Fibroblast of skin of left biceps (primary cell): ENCODE measurements at places on chromosomes 1 and 21.

GRCh38 chr1:150365941-150366340 lies 2.0 kb downstream of the RPRD2 start:
- no peak for DNase-seq

- DNase-seq = no peak
Measured at GRCh38 chr1:215005078-215005477, 77.5 kb upstream of the KCNK2 start.

DNA sequence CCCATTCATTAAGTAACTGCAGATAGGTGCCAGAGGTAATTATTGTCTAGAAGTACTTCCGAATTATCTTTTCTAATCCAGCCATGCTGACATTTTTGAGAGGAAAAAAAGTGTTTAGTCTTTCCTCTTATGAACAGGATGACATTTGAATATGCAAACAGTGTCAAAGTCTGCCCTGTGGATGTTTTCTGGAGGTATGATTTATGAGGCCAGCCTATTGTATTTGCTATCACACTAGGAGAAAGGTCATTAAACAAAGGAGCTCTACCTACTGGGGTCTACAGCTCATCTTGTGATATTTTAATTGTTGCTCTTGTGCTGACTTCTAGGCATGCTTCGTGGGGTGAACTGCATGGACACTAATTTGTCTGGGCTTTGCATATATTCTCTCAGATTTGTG lies 559.7 kb upstream of the CAMK1G start:
- DNase-seq = no peak

DNA sequence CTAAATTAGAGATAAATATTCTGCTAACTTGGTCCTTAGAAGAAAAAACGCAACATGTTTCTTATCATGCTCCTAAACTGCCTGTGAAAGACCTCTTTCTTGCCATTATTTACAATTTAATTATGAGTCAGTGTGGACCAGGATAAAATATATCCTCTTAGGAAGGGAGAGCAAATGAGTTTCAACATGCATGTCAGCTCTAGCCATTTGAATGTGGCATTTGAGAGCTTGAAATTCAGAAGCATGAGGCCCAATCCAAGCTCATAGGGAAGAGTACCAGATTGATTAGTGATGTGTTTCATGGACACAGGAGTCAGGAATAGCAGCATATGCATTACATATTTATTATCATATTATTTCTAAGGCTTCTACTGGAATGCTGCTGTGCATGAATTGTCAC lies 39.3 kb downstream of the TBX15 start:
- no peak for DNase-seq

DNA sequence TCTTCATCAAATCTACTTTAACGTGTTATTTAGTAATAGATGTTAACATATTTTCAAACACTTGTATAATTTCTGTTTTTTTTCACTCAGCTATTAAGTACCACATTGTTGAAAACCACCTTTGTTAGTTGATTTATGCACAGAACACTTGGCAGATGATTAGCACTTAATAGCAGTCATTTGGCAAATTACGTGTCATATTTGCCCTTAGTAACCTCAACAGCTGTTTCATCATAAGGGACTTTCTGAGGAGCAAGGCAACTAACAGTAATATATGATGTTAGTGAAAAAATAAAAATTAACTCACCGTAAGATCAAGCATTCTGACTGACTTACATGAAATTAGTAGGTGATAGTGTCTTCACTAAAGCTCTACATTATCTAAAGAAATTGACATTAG lies 186.4 kb downstream of the HMCN1 start:
- DNase-seq = no peak

DNA sequence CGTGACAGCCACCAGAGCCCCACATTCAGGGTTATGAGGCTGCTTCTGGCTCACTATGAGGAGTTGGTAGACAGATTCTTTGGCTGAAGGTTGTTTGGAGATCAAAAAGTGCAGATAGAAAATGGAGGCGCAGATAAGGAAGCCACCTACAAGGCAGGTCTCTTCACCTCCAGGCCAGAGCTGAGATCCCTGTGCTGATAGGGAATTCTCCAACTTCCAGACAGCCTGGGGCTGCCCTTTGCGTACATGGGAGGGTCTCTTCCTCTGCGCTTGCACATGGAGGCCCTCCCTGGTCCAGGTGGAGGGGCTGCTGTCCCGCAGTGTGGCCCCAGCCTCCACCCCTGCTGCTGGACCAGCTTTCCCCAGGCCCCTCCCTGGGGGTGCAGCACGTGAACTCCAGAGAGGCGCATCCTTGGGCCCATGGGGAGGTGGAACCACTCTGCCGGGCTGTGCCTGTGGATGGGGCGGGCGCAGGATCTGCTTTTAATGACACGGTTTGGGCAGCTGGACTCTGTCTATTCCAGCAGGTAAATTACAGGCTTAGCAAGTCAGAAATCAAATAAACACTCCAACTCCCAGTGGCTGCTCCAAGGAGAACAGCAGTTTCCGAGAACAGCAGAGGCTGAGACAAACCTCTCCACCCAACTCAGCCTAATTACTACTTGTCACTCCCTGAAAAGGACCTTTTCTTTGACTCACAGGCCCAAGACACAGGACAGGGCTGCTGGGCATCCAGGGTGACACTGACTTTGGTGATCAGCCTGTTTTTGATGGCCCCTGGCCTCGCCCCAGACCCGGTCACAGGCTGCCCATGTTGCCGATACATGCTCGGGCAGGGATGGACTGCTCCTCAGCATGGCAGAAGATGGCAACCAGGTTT lies 12.4 kb downstream of the OXCT2 start:
- no peak for DNase-seq

GRCh38 chr1:206856674-206857464 lies 8.6 kb upstream of the IL20 start:
- no peak for DNase-seq

GRCh38 chr1:170993151-170993550 lies 57.8 kb downstream of the MROH9 start:
- peak; percentile 44 for DNase-seq
